ENCODE measurements at places on chromosomes 11 and 22.
A peak's percentile ranks its signal among the peaks of the same experiment; 100 is the strongest.

DNA sequence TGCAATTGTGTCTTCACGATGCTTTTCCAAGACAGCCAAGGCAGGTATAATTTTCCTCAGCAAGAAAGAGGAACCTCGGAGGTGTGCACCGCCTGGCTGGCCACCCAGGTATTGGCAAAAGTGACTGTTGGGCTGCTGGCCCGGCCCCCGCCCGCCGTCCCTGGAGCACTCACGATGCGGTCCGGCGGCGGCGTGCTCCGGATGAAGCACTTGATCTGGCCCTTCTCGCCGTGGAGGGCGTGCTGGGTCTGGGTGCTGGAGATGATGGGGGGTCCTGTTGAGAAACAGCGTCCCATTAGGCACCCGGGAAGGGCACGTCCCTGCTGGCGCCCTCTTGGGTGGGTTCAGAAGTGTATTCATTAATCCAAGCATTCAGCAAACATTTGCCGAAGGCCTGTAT lies 84.8 kb downstream of the ST3GAL4 start:
- no peak for DNase-seq

DNA sequence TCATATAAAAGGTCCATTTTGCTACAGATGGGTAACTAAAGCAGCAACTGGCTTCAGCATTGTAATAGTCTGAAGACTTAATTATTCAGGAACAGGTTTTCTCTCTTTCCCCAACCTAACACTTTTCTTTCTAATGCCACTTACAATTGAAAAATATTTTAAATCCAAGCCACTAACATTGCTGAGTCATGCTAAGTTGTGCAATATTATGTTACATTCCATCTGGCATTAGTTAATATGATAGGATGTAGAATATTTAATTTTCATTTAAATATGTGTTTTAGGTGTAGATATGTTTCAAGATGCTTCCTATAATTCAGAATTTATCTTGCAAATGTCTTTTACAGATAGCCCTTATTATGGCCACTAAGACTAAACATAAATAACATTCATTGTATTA lies 98.6 kb downstream of the KIF18A start:
- DNase-seq, result peak; percentile 79

DNA sequence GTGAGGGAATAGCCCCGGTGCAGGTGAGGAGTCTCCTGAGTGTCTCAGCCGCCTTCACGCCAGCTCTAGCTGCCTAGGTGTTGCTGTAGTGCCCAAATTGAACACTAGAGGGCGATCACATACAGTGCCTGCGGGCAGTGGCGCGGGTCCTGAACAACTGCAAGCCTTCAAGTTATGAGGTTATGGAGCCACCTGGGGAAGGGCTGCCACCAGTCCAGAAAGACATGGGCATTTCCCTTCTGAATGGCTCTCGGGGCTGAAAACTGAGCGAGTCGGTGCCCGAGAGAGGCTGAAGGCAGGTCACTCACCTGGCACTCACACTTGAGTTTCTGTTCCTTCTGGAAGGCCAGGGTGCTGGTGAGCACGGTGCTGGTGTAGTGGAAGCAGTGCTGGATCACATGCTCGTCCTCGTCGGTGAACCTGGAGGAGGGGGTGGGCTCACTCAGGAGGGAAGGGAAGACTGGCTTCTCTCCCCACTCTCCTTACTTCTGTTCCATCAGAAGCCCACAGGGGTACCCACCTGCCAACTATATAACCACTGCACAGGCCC lies 88.4 kb downstream of the PDE2A start:
- DNase-seq, result peak; percentile 81

- DNase-seq, result peak; percentile 83
These were observed 81.0 kb downstream of the PRR5L start for GRCh38 chr11:36376888-36377758.

GRCh38 chr11:121321614-121322243 lies 29.2 kb downstream of the SC5D start:
- peak; percentile 13 for DNase-seq

DNA sequence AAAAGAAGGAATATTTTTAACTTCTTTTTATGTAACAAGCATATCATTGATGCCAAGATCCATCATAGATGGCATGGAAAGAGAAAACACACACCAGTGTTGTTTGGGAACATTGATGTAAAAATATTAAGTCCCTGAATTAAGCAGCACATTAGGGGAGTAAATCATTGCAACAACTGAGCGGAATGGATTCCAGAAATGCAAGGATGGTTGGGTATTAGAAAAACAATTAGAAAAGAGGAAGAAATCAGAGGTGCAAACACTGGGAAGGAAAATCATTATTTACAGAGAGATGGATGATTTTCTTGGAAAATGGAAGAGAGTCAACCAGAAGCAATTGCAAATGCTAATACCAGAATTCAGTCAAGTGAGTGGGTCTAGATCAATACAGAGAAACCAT lies 8.1 kb downstream of the SMIM38 start:
- no peak for DNase-seq

DNA sequence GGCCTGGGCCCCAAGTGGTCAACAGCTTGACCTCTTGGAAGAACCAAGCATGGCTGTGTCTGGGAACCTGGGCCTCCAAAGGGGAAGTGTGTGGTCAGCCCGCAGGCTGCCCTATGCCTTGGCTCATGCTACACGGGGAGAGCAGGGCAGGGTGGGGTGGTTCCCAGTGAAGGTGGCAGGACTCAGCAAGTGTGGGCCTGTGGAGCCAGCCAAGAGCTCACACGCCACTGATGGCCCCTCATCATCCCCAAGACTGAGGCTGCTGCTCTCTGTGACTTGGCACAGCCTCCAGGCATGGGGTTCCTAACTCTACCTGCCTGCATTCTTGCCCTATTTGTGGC lies 15.9 kb upstream of the DGCR8 start:
- no peak for DNase-seq

DNA sequence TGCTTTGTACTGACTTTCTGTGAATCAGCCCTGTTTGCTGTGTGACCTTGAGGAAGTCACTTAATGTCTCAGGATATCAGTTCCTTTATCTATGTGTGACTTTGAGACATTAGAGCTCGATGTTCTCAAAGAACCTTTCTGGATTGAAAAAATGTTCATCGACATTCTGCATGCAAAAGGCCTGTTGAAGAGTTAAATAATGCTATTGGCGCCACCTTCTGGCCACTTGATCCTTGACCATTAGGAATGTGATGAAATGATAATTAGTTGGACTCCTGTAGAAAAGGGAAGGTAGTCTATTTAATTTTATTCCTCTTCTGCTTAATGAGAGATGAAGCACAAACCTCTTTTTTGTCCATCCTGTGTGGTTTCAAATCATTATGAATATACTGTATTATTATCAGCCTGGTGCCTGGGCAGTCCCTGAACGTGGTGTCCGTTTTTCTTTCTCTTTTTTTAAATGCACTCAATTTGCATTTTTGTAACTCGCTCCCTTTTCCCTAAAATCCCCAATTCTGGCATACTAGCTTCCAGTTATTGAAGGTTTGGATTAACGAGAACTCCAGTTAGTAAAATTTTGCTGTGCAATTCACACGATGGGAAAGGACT lies 20.7 kb downstream of the ELF5 start:
- peak; percentile 84 for DNase-seq

GRCh38 chr22:37353839-37354238 lies 71.5 kb downstream of the CYTH4 start:
- peak; percentile 34 for DNase-seq

DNA sequence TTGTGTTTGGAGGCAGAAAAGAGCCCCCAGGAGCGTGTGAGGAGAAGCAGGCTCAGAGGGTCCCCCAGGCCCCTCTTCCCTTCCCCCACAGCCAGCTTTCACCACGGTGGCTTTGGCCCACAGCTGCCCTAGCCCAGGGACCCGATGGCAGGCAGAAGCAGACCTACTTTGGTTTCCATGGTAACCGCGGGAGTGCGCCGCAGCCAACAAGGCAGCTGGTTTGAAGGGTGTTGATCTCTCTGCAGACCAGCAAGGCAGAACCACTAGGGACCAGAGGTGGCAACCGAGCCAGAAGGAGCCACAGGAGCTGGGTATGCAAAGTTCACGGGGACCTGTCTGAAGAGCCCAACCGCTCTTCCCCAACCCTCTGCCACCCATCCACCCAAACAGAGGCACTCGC lies 69.4 kb downstream of the BUD13 start:
- DNase-seq, result no peak

- no peak for DNase-seq
These were observed 24.5 kb downstream of the GAS2 start for GRCh38 chr11:22690871-22691270.

DNA sequence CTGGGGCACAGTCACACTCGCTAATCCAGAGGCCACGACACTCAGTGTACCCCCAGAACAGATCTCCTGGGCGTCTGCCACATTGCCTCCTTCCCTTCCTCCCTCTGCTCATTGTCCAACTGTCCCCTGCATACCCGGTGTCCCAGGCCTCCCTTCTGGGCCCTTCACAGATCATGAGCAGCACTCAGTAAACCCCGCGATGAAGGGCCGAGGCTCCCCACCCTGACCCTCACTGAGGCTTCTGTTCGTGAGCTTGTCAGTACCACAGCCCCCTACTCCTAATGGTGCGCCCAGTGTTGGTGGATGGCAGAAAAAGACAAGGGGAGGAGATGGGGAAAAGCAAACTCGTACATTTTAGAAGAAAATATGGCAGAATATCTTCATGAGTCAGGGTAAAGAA lies 12.6 kb downstream of the RSPH14 start:
- DNase-seq, result no peak

- DNase-seq, result no peak
These were observed 190.9 kb downstream of the ADAMTS15 start for GRCh38 chr11:130639369-130639768.

DNA sequence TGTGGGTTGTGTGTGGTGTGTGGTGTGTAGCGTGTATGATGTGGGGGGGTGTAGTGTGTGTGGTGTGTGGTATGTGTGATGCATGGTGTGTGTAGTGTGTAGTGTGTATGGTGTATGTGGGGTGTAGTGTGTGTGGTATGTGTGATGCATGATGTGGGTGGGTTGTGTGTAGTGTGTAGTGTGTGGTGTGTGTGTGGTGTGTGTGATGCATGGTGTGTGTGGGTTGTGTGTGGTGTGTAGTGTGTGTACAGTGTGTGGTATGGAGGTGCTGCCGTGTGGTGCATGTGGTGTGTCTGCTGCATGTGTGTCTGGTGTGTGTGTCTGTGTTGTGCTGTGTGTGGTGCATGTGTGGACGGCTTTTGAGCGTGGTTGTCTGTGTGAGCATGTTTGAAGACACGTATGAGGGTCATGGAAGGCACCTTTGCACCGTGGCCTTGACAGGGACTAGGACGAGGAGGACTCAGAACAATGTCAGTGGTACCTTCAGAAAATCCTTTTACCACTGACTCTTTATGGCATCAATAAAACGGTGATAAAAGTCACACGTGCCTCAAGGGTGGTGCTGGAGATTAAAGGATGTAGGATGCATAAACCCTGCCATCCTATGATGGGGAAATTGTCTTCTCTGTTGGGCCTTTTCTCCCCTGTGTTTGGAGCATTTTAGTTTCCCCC lies 328.7 kb upstream of the B3GAT1 start:
- no peak for DNase-seq

- no peak for DNase-seq
These were observed 869 bp downstream of the FAM83F start for GRCh38 chr22:39995393-39996252.

GRCh38 chr11:86676533-86677154 lies 4.2 kb upstream of the ME3 start:
- DNase-seq, result no peak

DNA sequence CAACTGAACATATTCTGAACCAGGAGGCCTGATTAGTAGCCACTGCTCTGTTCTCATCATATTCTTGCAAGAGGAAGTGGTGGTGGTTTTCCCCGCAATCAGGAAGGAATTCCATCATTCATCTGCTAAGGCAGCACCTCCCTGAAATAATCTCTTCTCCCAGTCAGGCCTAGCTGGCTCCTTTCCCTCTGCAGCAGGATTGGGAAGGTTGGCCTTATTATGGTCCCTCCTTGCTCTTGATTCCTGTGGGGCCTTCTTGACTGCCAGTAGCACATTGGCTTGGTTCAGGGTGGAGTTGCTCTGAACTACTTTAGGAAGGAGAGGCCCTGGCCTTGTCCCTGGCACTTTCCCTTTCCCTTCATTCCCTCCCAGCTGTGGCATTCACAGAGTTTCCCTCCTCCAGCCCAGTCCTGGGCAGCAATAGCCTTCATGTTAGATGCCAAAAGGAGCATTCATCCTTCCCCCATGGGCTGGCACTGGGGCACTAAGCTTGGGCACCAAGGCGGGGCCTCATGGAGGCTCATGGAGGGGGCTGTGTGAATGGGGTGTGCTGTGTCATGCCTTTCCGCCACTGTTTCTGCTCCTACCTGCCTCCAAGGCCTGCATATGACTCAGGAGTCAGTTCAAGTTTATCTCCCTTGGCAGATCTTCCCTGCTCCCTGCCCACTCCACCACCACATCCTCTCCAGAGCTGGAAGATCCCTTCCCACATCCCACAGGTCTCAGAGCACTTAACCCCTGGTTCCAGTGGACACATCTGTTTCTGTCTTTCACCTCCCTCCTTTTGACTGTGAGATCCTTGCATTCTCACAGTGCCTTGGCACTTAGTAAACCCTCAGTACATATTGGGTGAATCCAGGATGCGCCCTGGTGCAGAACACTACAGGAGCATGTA lies 27.6 kb upstream of the CD44 start:
- DNase-seq, result peak; percentile 12

DNA sequence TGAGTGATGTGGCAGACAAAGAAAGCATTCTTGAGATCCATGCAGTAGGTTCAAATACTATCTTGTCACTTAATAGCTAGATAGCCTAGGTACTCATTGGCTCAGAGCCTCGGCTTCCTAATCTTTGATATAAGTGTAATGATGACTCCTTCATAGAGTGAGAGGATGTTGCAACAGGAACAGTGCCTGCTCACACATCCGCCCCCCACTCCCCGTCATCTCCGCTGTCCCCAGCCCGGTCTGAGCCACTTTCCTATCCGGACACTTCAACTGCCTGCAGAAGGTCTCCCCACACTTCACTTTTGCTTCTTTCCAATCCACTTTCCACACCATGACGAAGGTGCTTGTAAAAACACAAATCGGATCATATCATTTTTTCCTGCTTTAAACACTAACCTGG lies 128.8 kb downstream of the NTM start:
- no peak for DNase-seq

- DNase-seq, result no peak
These were observed 4.8 kb downstream of the NRXN2 start for GRCh38 chr11:64718084-64718779.

DNA sequence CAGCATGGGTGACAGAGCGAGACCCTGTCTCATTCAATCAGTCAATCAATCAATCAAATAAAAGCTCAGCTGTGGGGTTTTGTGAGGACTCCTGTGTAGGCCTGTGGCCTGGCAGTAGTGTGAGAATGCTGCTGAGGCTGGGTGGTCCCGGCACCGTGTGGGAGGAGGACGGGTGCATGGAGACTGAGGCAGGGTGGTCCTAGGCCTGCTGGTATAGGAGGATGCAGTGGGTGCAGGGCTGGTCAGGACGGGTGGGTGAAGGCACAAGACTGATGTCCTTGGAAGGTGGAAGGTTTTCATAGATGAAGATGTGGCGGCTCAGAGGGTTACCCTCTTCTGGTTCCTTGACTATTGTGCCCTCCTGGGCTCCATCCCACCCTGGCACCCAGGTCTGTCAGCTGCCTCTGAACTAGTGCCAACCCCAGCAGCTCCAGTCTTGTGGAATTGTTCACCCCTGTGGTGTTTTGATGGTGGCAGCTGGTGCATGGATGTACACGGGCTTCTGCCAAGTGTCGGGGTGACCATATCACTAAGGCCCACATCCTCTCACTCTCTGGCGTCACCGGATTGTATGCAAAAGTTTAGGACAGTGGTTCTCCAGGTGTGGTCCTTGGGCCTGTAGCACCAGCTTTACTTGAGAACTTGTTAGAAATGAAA lies 23.7 kb downstream of the TANGO2 start:
- no peak for DNase-seq

GRCh38 chr22:26553056-26553752 lies 36.7 kb downstream of the TPST2 start:
- peak; percentile 63 for DNase-seq

GRCh38 chr11:18907391-18907790 lies 31.8 kb downstream of the MRGPRX1 start:
- DNase-seq, result no peak
